ENCODE measurements at places on chromosomes 2 and 18.
A peak's percentile ranks its signal among the peaks of the same experiment; 100 is the strongest.

GRCh38 chr18:66795051-66795450 lies 191.2 kb upstream of the CDH19 start:
- no peak for DNase-seq

GRCh38 chr2:233442028-233442310 lies 87.7 kb downstream of the DGKD start:
- DNase-seq, result no peak

DNA sequence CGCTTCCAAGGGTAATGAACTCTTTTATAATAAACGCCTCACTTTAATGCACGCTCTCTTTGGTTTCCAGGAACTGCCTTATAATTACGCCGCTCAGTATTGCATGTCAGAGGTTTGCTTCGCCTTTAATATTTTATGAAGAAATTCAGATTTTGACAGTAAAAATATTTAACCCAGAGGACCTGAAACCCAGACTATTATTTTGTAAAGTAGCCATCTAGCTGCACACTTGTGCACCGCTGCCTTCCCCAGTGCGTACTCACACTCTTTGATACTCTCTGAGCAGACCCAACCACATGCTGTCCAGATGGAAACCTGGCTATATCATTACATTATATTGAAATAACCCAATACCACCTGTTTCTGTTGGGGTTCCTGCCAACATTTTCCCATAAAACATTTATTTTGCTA lies 270.1 kb downstream of the C1D start:
- peak; percentile 21 for DNase-seq

GRCh38 chr2:60806595-60806987 lies 50.5 kb downstream of the PAPOLG start:
- DNase-seq, result no peak

- DNase-seq, result no peak
These were observed 56.9 kb downstream of the DPYSL5 start for GRCh38 chr2:26904839-26905238.

GRCh38 chr2:227219312-227220105 lies 55.1 kb downstream of the COL4A3 start:
- DNase-seq, result no peak

- DNase-seq, result peak; percentile 87
These were observed 65.7 kb upstream of the BCL2L11 start for GRCh38 chr2:111054791-111055691.

DNA sequence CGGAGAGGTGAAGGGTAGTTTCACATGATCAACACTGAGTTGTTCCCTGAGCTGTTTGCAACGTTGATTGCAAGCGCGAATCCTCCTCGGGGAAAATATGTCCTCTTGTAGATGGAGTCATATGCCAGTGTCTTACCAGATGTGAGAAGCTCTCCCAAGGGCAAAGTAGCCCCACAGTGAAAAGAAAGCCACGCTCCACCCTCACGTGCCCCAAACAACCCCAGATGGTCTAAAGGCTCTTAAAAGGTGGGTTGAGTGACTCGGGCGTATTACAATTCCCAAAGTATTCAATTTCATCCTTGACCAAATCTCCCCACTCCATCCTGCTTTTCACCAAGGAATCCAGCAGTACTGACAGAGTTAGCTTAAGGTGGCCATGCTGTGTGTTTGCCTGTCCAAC lies 332.1 kb upstream of the SOX11 start:
- no peak for DNase-seq

- DNase-seq, result no peak
These were observed 150.1 kb upstream of the RIOK3 start for GRCh38 chr18:23302851-23303527.

GRCh38 chr2:136067459-136067858 lies 50.5 kb downstream of the CXCR4 start:
- DNase-seq, result no peak

GRCh38 chr2:118854507-118855345 lies 7.3 kb upstream of the EN1 start:
- no peak for DNase-seq

GRCh38 chr2:88090446-88091283 lies 23.0 kb downstream of the SMYD1 start:
- DNase-seq, result no peak

- no peak for DNase-seq
These were observed 30.8 kb downstream of the TBC1D8 start for GRCh38 chr2:101120124-101120996.

DNA sequence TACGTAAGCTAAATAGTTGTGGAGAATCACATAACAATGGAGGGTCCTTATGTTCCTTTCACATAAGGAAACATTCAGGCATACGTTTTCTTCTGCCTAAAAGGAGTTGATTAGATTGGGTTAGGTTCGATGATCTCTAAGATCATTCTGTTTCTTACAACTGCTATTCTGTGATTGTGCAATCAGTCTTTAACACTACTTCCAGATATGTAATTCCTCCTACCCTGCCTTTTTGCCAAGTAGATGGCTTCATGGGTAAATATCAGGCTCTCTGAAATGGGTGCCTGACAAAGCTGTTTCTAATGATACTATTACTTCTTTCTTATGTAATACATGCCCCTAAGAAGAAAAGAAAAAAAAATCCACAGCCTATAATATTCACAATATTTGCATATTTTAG lies 321.5 kb downstream of the XIRP2 start:
- DNase-seq, result no peak

DNA sequence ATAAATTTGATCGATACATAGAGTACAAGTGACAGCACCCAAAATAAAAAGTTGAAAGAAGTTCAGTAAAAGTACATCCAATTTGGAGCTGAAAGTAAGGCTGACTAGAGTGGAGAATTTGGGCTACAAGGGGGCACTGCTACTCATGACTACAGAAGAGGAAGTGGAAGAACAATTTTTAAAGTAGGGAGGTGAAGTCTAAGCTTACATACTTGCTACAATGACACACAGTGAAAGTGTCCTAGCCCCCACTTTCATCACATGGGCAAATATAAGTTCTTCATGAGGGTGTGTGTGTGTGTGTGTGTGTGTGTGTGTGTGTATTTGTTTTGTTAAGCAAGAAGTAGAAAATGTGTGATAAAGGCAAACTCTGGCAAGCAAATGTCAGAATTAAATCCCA lies 45.7 kb downstream of the MAP3K2 start:
- DNase-seq, result no peak

- DNase-seq, result no peak
These were observed 19.7 kb downstream of the EIF5B start for GRCh38 chr2:99356853-99357252.

DNA sequence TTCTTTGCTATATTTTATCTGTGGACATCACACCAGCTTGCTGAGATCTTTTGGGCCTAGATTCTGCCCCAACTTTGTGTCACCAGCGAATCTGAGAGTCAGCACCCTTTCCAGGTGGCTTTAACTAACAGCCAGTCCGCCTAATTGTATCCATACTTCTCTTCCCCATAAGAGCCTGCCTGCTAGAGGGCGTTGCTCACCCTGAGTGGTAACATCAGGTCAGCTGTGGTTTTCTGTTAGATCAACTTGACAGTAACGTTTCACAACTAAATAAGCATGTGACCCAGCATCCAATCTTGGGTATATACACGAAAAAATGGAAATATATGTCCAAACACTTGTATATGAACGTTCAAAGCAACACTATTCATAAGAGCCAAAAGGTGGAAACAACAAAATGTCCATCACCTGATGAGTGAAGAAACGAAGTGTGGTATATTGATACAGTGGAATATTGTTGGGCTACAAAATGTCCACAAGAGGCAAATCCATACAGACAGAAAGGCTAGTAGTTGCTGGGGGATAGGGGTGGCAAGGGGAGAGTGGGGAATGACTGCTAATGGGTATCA lies 24.9 kb downstream of the EFHD1 start:
- no peak for DNase-seq

DNA sequence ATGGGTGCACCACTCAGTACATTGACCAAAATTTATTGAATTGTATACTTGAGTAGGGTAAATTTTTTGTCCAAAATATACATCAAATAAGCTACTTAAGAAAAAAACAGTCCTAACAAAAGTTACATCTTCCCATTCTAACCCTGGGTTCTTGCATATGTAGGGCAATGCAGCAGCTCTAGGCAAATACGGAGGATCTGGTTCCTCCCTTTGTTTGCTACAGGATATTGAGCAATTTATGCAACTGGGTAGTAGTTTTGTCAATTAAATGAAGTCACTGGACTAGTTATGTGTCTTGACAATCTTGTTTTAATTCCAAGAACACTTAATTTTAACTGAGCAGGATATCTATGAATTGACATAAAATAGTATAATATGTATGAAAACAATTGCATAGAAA lies 1507.2 kb upstream of the PIK3C3 start:
- no peak for DNase-seq

GRCh38 chr2:111100765-111101162 lies 19.9 kb upstream of the BCL2L11 start:
- DNase-seq, result no peak

GRCh38 chr2:188971432-188971861 lies 2.7 kb upstream of the COL3A1 start:
- no peak for DNase-seq

GRCh38 chr18:13895505-13896033 lies 19.8 kb downstream of the MC2R start:
- no peak for DNase-seq

DNA sequence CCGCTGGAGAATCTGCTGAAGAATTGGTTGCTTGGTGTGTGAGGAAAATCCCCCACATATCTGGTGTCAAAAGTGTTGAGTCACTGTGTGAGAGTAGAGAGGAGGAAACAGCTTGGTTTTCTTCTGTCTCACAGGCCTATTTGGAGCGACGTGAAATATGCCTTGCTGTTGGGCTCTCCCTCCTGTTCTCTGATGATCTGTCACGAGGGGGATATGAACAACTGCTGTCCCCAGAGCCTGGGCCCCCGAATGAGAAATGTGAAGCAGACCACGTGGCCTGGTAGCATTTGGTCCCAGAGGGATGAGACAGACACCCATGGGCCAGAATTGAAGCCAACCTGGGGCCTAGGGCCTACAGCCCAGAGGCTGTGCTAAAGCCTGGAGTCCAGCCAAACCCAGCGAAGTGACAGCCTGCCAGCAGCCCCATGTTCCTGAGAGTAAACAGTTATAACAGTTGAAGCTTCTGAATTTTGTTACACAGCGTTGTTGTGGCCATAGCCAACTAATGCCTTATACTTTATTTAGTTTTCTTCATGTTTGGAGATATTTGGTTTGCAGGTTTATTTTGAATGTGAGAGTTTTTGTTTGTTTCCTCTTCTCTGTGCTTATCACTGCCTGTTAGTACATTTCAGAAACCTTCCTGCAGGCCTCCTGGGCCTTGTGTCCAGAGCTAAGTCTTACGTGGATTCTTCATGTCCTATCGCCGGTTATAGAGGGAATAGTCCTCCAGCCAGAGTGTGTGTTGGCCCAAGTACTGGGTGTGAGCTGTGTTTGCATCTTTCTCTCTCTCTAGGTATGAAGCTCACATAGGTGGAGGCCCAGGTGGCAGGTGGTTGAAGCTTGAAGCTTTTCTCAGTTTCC lies 18.7 kb upstream of the COLEC12 start:
- no peak for DNase-seq

DNA sequence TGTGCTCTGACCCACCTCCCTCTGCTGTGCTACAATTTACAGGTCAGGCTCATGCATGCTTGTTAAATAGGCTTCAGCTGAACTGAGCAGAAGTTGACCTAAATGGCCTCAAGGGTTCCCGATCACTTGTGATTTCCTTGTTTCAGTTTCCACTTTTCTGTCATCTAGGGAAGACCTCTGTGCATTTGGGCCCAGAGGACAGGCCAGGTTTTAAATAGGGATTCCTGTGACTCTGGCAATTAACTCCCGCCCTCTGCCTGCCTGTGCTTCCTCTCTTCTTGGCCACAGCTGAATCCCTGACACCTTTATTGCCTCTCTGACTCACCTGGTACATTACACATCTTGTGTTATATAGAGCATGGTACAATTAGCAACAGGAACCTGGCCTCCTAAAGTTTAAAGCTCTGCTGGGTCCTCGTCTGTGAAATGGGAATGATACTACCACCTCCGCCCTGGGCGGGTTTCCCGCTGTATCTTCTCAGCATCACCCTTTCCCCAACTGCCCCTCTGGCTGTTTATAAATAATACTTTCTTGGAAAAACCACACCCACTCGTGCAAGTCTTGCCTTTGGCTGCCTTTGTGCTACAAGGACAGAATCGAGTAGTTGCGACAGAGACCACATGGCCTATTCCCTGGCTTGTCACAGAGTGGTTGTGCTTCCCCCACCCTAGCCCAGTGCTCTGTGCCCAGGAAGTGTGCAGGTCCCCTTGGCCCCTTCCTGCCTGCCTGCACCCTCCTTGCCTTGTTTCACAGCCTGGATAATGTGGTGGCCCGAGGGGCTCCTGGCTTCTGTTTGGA lies 7.9 kb downstream of the CABLES1 start:
- peak; percentile 17 for DNase-seq

GRCh38 chr2:117085256-117085655 lies 729.2 kb upstream of the DDX18 start:
- DNase-seq, result no peak

DNA sequence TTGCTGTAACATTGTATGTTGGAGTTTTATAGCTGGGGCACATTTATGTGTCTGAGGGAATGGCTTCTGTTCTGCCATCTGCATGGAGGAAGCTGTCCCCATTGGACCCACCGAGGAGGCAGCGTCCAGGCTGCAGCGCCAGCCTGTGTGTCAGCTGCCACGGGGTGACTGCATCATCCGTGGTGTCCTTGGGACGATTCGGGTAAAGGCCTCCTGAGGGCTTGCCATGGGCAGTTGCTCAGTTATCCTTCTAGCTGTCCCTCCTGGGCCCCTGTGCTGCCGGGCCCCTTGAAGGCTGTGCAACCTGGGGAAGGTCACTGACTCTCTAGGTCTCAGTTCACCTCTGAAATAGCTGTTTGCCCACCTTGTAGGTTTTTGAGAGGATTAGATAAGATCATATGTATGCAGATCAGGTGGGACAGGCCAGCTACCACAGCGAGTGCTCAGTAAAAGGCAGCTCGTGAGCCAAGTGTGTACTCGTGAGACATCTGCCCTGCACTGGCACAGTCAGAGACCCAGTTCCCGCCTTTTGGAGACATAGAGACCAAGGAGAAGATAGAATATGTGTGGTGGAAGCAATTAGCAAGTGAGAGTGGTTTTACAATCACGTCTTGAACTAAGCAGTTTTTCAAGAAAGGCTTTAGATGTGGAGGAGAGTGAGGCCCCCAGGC lies 10.6 kb downstream of the LDLRAD4 start:
- DNase-seq, result no peak

- DNase-seq, result no peak
These were observed 26.8 kb upstream of the INHBB start for GRCh38 chr2:120319123-120319522.

DNA sequence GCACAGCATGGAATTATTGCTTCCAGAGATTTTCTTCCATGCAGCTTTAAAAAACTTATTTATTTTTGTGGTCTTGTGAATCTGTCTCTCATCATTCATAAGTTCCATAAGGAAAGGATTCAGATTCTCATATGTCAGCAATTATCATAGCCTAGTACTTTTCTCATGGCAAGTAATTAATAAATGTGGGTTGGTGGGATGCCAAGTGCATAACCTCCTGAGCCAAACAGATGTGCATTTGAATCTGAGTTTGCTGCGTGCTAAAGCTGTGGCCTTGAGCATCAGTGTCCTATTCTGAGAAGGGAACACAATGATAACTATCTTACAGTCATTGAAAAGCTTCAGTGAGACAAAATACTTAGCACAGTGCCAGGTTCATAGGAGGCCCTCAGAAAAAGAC lies 331.9 kb downstream of the PDE11A start:
- no peak for DNase-seq
